ENCODE measurements at places on chromosomes 1 and 21.
A peak's percentile ranks its signal among the peaks of the same experiment; 100 is the strongest.

DNA sequence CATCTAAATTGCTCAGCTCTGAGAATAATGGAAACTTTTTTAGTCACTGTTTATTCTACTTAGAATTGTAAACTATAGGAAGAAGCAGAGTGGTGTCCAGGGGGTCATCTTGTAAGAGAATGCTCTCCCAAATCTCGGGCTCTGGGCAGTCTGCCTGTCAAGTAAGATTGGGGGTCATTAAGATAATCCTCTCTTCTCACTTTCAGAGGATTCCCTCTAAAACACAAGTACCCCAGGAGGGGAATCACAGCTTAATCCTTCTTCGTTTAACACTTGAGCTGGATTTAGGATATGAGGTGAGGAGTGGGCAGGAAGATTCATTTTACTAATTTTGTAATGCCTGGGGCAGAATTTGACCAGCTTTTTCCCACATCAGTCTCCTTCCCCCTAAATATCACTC lies 81.2 kb downstream of the RPS6KA1 start:
- no peak for DNase-seq

DNA sequence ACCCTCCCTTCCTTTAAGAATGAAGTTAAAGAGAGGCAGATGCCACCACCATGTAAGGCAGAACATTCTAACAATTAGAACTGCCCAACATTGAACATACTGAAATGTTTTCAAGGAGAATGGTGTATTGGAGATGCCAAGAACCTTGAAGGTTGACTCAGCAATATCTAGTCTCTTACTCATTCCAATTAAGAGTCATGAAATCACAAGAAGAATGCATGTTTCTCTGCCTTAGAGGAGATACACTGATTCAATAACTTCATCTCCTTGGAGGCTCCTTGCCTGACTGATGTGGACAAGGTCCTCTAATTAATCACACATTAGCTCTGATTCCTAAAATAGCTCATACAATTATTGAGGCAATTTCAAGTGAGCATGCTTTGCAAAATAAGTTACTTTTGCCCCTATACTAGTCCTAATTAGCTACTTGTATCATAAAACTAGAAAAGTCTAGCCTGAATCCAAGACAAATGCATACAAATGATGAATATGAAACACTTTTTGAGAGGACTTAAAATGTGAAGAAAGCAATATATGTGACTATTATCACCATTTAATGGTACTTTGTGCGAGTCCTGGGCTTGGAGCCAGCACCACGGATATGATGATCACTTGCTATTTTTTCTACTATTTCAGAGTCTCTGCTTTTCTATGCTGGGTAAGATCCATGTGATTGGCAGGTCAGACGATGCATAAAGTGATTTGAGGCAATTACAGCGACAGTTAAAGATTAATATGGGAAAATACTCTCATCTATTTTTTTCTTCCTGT lies 114.5 kb downstream of the DSCAM start:
- no peak for DNase-seq

- DNase-seq, result no peak
These were observed 146.8 kb downstream of the PAPPA2 start for GRCh38 chr1:176609556-176610408.

DNA sequence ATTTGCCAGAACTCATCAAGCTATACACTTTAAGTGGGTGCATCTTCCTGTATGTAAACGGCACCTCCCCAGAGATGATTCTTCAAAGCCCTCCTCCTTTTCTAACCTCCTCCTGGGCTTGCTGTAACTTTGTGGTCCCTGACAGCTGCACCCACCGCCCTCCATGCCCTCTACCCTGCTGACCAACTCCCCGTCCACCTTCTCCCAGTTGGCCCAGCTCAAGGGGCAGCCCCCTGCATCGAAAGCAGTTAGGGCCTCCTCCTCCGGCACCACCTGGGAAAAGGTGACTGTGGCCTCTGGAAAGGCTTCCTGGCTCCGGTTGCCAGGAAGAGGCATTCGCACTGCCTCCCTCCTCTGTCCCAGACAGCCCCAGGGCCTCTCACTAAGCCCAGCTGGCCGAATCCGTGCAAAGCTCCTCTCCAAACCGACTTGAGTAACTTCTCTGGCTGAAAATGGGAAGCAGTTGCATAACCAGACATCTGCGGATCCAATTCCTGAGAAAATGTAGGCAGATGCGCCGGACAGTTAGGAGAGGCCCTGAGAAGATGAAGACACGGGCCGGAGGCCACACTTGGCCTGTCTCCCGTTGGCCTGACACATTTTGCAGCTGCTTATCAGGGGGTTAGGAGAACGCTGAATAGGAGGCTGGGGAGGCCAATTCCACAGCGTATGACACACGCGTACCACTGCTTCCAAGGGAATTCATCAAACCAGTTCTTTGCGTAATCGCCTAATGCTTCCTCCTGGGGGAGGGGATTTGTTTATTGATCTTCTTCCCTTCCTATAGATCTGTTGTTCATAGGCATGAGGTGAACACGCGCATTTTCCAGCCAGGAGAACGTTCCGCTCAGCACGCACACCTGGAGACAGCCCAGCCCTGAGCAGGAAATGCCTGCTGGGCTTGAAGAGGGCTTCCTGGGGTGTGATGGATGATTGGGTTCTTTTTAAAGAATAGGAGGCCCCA lies 48.7 kb upstream of the COL6A2 start:
- DNase-seq, result peak; percentile 86

DNA sequence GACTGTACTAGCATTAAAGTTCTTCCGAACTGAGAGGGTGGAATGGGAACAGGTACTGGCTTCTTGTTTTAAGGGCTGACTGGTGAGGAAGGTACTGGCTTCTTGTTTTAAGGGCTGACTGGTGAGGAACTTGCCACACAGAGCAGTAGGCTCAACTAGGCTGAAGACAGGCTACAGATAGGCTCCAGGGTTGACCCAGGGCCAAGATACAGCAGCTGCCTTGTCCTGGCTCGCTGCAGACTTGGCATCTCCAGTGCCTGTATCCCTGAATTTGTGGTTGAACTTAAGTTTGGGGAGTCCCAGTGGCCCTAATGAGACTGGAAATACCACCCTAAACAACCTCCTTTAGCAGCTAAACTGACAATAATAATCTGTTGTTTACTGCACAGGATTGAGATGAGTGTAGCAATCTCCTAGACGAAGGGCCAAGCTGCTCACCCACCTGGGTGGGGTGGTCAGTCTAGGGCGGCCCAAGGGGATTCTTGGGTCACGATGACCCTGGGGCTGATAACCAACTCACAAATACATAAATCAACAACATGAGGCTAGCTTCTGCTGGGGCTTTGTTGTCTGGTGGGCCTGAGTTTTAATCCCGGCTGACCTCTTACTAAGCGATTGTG lies 227.1 kb downstream of the DISC1 start:
- DNase-seq, result no peak

DNA sequence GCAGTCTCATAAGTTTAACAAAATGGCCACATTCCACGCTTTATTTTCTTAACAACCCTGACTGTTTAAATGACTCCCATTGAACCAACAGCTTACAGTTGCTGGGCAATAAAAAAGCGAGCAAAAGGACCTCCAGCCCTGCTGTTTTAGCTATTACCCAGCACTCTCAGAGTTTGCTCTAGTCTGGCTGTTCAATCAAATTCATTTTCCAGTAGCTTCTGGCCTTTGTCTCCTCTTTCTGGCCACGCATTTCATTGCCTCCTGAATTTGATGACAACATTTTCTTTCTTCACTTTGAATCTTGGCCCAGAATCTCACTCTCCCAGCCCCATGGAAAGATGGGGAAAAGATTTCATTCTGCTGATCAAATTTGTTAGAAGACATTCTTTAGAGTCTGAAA lies 44.1 kb upstream of the DOCK7 start:
- no peak for DNase-seq

GRCh38 chr1:243850452-243851256 lies 611 bp upstream of the AKT3 start:
- DNase-seq, result peak; percentile 69

- peak; percentile 68 for DNase-seq
These were observed 4.6 kb downstream of the MAB21L3 start for GRCh38 chr1:116115476-116116439.

GRCh38 chr1:187948170-187948794 lies 1119.5 kb downstream of the PLA2G4A start:
- no peak for DNase-seq

GRCh38 chr1:96834986-96835385 lies 113.4 kb downstream of the PTBP2 start:
- no peak for DNase-seq

DNA sequence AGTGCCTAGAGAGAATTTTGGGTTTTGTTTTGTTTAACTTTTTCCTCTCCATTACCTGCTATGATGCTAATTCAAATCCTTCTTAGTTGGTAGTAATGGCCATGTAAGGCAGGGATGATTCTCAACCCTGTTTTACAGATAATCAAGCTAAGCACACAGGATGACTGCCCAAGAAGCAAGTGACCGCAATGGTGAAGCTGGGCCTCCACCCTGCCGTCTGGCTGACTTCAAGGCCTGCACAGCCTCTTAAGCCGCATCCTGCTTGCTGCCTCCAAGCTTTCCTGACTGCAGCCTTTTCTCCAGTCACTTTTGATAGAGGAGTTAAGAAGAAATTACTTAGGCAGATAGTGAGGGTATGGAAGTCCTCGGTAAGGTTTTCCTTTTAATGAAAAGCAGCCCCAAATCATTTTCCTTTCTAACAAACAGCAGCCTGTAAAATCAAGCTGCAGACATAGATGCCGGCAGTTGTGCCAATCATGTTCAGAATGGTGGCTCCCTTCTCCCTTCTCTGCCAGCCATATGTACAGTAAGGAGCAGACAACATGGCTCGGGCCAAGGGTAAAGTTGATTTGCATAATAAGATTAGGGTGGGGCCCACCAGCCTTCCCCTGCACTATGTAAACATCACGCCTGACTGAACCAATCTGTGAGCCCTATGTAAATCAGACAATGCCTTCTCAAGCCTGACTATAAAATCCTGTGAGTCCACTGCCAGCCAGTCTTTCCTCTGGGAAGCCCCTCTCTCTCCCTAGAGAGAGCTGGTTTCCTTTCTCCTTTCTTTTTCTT lies 8.8 kb upstream of the CTBS start:
- no peak for DNase-seq

- no peak for DNase-seq
These were observed 26.1 kb upstream of the CLSTN1 start for GRCh38 chr1:9849691-9850441.

DNA sequence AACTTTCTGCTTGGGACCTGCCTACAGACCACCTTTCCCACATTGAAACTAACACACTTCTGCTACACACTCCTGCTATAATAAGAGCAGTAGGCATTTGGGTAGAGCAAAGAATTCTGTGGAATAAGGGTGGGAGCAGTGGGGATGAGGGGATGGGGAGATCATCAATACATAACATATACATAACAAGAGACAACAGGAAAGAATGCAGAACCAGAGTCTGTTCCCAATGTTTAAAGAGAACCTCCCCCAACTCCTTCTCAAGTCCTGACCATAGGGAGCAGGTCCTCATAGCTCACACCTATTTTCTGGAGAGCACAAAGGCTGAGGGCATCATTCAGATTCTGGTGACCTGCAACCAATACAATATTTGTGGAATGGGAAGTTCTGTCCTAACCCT lies 121.6 kb upstream of the BARHL2 start:
- DNase-seq, result no peak

GRCh38 chr1:16248603-16249516 lies 11.9 kb upstream of the CPLANE2 start:
- DNase-seq, result peak; percentile 60

DNA sequence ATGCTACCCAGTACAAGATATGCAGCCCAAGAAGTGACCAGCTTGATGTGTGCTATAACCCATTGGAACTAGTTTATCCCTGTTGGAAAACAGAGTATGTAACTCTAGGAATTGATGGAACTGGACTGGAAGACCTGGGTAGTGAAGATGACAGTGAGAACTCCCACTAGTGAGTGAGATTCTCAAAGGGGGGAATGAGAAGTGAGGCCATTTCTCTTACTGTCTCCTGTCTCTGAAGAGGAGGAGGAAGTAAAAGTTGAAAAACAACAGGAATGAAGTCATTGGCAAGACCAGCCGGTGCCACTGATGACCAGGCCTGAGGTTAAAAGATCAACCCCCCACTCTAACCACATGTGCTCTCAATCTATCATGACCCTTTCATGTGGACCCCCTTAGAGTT lies 20.9 kb downstream of the PLA2G2F start:
- no peak for DNase-seq

DNA sequence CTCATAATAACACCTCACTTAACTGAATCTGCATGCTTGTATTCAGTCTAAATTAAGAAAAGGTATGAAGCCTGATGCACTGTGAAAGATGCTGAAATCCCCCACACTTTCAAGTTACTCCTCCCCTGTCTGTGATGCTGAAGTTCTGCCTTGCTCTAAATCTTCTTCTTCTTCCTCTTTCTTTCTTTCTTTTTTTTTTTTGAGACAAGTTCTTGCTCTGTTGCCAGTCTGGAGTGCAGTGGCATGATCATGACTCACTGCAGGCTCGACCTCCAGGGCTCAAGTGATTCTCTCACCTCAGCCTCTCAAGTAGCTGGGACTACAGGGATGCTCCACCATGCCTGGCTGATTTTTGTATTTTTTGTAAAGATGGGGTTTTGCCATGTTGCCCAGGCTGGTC lies 231.0 kb upstream of the B3GALT2 start:
- peak; percentile 61 for DNase-seq

DNA sequence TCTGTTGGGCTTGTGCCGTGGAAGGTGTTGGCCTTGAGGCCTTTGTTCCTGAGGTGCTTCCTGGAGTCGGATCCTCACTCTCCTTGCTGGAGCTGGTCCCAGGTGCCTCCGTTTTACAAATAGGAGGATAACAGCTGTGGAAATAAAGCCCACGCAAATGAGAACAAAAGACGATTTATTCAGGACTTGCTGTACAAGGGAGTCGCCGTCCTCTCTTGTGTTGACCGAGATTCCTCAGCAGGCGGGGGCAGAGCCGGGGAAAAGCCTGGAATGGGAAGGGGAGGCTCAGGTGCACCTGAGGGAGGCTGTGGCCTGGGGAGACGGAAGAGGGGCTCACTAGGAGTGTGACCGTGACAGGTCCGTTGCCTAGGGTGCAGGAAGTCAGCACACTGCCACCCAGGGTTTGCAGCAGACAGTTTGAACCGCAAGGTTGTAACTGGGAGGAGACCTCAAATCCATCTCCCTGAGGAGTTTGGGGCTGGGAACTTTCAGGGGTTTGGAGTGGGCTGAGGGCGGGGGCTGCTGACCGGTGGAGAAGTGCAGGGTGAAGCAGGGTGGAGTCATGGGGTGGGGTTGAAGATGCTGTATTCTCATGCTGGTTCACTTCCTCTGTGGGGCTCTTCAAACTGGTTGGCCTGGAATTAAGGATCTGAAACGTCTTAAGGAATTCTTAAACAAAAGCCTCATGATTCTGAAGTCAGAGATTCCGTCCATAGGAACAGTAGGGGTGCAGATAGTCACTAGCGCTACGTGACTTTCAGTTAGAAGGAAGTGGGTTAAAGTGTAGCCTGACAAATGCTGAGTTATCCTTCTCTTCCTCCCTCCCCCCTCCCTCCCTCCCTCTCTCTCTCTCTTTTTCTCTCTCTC lies 2.6 kb upstream of the CSTB start:
- peak; percentile 96 for DNase-seq

- no peak for DNase-seq
These were observed 10.9 kb upstream of the C1orf167 start for GRCh38 chr1:11751087-11751486.

Measured in A172 (cell line).